ENCODE measurements at places on chromosomes 2 and 18.

DNA sequence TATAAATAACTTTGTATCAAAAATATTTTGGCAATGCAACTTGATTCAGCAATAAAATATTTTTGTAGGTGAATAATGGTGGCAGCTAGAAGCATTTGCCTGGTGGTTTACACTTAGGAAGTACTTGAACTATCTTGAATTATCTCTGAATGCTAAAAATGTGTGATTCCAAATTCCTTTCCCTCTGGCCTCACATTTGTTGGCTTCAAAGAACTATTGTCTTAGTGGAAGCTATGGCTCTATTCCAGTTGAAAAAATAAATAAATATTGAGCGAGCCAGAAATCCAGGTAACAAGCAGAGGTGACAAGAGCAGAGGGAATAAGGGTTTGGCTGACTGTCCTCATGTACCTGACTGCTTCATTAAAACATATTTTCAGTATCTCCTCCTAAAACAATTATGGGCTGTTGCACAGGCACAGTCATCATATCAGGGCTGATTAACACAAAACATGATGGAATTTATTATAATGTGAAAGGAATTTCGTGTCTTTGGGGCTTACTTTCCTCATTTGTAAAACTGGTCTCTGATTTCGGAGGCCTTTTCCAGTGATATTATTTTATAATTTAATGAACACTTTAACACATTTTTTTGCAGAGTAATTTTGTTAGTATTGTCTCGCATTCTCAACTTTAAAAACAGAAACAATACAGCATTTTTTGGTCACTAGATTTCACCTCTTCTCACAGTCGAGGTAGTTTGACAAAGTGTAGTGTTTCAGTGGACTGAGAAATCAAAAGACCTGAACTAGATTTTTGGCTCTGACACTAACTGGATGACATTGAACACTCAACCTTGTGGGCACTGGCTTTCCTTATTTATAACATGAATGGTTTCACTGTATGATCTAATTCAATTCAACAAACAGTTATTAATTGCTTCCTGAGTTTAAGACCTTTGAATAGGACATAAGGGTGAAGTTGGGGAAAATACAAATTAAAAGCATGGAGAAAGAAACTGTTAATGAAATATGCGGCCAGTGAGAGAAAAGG, 7.8 kb upstream of the CAVIN2 start:
- no peak for DNase-seq

DNA sequence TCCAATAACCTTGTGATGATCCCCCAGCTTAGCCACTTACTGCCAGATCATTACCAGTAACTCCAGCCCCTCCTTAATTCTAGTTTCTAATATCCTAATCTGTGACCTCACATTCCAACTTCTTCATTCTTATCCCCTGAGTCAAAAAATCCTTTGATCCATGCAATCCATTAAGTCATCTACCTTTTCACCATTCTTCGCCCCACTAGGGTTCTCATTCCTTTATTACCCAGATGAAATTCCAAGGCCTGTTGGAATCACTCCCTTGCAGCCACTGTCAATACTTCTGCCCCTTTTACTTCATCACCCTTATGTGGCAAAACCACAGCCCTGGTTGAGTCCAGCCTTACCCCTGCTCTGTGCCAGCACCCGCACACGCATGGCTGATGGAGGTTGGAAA, 20.3 kb upstream of the IL36G start:
- no peak for DNase-seq

- no peak for DNase-seq
These were observed 235.2 kb downstream of the LDLRAD4 start for GRCh38 chr18:13453714-13454113.

GRCh38 chr2:122132147-122132691, 376.8 kb downstream of the TSN start:
- no peak for DNase-seq

- no peak for DNase-seq
These were observed 17.6 kb downstream of the ACSL3 start for GRCh38 chr2:222878301-222878876.

DNA sequence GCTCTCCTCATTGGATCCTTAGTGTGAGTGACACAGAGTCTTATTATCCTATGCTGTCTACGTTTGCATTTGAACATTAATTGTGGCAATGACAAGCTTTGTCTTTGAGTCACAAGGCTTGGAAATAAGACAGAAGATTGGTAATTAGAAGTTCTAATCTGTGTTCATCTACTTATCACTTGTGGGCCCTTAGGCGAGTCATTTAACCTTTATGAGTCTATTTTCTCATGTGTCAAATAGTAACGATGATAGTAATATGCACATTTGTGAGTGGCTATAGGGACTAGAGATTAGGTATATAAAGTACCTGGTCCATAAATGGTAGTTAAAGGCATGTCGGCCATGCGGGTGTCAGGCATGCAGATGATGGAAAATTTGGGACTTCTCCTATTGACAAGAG, 105.6 kb upstream of the NABP1 start:
- no peak for DNase-seq

DNA sequence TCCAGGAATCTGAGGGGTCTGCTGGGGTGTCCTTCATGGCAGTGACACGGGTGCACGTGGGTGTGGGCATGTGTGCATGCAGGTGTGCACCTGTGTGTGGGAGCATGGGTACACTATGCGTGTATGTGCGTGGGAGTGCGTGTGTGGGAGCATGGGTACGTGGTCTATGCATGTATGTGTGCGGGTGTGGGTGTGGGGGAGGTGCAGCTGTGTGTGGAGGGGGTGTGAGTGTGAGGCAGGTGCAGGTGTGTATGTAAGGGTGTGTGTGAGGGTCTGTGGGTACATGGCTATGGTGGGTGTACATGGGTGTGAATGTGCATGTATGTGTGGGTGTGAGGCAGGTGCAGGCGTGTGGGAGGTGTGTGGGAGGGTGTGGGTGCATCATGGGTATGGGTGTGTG, 36.3 kb downstream of the EIPR1 start:
- no peak for DNase-seq

GRCh38 chr2:159677654-159678053, 34.7 kb upstream of the MARCHF7 start:
- DNase-seq = no peak

DNA sequence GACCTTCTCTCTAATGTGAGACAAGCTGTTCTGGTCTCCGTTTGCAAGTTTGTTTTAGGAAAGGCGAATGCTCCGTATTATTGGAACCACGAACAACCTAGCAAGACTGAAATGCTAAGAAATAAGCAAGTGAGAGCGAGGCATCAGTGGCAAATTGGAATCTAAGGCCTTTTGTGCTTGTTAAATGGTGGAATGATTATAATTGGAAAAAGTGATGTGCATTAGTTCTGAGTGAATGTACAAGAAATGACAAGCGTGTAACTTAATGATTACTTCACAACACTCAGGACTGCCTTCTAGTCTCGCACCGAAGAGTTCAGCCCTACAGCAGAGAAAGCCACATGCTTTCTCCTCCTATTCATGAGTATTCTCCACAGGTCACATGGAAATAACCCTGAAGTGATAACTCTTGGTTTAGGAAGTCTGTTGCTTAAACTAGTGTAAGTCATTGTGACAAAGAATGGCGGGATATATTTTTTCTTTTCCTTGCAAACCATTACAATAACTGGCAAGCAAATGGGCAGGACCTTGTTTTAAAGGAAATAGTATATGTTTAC, 392.2 kb upstream of the FIGN start:
- no peak for DNase-seq

DNA sequence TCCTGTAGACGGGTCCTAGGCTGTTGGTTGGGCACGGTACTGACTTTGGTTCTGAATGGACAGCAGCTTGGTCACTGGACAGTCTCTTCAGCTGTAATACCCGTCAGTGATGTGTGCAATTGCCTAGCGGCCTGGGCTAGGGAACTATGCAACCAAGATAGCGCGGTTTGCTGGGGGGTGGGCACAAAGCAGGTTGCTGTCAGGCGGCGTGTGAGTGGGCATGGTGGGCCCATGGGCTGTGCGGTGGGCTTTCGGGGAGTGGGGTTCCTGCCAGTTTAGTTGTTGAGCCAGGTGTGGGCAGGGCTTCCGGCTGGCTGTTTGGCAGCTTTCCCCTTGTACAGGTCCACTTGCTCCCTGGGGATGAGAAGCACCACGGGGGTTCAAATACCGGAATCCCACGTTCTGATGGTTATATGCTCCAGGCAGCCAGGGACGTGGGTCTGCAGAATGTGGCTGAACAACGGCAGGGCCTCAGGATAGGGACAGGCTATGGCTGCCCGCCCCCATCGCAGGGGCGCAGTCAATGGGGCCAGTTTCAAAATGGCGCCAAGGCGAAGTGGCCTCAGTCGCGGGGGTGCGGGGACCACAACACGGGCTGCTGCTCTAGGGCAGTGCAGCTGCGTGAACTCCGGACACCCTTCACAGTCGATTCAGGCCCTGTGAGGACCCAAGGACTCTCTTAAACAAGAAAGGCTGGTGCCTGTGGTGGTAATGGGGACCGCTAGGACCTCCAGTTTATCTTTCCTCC, 407.5 kb upstream of the FIGN start:
- DNase-seq = no peak

DNA sequence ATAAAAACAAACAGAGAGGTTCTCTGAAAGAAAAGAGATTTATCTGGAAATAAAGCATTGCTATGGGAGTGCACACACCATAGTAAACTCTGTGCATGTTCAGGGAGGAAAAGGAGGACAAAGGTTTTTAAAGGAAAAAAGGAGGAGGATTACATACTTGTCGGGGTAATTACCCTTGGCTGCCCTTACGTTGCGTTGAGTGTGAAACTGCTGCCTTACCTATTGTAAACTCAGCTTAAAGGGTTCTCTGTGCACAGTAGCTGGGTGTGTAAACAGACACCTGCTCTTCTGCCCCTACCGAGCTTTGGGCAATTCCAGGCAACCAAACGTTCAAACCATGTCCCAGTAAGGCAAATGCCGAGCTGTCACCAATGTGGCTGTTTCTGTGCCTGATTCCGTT, 29.6 kb upstream of the PXDN start:
- no peak for DNase-seq

GRCh38 chr2:152418688-152419087, 83.7 kb downstream of the FMNL2 start:
- DNase-seq = no peak

DNA sequence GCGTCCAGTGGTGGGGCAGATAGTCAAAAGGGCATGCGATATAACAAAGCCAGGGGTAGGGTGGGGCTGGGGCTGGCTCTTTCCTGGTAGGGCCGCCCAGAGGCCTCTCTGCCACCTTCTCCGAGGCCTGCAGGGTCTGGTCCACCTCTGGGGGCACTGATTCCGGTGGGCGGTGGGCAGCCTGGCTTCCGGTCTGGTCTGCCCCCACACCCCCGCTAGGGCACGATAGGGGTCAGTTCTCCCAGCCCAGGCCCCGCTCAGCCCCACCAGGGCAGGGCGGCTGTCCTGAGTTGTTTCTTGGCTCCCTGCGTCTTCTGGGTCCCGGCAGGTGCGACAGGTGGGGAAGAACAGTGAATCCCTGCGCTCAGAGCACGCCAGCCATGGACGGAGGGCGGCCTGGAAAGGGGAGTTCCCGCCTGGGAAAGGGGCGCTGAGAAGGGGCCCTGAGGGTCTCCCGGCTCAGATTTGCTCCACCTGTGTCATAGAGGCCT, 707 bp upstream of the ERFE start:
- no peak for DNase-seq

GRCh38 chr2:6977113-6977741, 60.0 kb downstream of the RNF144A start:
- peak; percentile 73 for DNase-seq

DNA sequence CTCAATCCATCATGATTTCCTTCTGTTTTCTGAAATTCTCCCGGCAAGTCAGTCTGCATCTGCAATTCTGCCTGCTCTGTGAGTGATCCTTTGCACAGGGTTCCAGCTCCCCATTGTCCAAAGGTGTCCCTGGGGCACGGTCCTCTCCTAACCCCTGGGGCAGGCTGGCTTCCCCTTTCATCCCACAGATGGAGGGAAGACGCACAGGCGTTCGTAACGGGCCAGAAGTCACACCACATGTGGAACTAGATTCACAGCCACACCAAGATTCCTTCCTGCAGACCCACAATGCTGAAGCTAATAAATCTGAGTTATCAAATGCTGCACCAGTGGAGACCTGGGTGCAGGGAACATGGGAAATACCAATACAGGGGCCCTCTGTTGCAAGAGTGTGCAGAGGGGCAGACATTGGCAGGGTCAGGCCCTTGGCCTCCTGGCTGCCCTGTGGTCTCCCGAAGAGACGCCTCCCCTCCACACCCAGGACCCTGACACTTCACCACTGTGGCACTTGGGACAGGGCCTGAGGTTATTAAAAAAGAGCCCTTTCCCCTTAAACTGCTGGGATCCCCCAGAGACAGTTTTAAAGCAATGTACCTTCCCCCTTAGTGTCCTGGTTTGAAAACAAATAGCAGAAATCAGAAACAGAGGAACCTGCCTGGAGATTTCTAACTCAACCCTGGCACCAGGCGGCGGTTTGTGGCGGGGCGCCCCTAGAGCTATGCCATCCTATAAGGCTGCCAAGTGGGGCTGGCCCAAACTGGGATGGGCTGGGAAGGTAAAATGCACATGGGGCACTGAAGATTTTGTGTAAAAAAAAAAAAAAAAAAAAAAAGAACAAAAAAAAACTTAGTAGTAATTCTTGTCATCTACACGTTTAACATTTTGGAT, 15.4 kb downstream of the ZNF516 start:
- no peak for DNase-seq

GRCh38 chr2:68837861-68838341, 33.3 kb downstream of the BMP10 start:
- no peak for DNase-seq

DNA sequence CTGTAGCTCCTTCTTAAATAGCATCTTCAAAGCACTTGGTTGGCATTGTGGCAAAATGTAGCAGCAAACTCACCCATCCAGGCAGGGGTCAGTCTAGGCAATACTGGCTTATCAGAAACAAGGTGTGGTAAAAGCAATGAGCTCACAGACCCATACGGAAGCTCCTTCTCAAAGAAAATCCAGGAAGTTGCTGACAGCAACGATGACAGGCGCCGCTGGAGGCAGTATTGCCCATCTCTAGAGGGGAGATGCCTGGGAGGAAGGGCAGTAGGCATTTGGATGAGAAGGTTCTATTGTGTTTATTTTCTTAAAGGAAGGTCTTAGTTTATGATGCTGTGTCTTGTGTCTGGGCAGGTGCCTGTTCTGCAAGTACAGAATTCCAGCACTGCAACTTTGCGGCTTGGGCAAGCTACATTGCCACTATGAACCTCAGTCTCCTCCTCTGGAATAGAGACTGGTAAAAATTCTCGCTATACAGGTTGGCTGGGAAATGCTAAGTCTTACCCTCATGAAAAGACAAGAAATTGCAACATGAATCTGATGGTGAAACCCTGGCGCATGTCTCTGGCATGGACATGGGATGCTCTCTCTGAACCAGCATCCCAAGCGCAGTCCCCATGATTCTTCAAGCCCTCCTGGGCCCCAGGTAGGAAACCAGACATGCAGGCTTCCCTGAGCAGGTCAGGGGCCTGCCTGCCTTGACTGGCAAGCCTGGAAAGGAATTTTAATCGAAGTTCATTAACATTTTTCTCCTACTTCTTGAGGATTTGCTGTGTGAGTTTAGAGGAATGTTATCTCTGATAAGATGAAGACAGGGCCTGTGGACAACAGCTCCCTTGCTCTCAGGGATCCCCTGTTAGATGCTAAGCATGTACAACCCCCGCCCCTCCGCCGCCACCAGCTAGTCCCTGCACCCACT, 156.0 kb downstream of the TFCP2L1 start:
- DNase-seq = no peak

Data from right hindlimb (tissue), 1 donor.